ENCODE measurements at places on chromosomes 11 and 22.

GRCh38 chr22:44776605-44777363 lies 24.4 kb downstream of the ARHGAP8 start:
- no peak for DNase-seq

- no peak for DNase-seq
Measured at GRCh38 chr11:130600139-130600538, 151.7 kb downstream of the ADAMTS15 start.

DNA sequence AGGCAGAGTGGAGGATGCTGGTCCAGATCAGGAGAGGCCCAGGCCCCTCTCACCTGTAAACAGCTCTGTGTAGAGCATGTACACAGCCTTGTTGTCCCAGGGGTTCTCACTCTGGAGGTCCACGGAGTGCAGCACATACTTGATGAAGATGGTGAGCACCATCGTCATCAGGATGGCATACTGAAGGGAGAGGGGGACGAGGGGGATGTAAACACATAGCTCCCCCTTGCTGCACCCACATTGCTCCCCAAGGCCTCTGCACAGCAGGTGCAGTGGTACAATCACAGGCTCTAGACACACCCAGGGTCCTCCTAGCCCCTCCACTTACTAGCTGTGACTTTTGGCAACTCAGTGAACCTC lies 2.9 kb downstream of the SYVN1 start:
- DNase-seq: no peak

DNA sequence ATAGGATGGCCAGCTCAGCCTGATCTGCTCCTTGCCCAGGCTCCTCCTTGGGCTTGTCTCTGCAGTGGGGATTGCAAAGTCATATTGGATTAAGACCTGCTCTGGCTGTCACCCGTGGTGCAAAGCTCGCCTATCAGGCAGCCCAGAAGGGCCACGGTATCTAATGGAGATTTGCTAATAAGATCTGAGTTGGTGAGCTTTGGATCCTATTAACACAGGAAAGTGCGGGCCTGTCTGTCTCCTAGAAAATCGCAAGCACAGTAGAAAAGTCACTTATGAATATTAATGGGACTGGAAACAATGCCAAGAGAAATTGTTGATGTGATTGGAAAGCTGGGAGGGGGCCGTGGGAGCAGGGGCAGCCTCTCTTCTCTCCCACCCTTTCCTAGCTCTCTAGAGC lies 72.8 kb downstream of the CHST1 start:
- DNase-seq: no peak

- no peak for DNase-seq
Measured at GRCh38 chr22:49771266-49772065, 56.2 kb downstream of the BRD1 start.

GRCh38 chr11:67007126-67007525 lies 15.8 kb upstream of the SYT12 start:
- DNase-seq: no peak

GRCh38 chr22:44913198-44913983 lies 96.4 kb downstream of the PHF21B start:
- no peak for DNase-seq

- DNase-seq: no peak
Measured at GRCh38 chr22:38021206-38021605, 36.0 kb upstream of the PICK1 start.

- DNase-seq: peak; percentile 17
Measured at GRCh38 chr22:43923191-43923590, 414 bp upstream of the PNPLA3 start.

DNA sequence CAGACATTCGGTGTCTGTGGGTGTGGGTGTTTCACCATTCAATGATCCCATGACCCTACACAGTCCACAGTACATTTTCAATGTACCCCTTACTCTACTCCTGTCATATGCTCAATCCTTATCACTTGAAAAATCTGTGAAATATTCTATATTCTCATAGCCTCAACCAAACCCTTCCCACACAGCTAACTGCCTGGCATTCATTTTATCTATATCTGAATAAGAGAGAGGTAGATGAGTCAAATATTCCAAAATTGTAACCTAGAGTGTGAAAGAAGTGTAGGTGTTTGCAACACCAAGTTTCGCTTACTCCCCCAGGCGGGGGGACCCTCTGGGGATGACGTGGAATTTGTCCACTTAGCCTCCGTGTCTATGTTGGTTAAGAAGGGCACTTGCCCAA lies 354.8 kb downstream of the ETS1 start:
- peak; percentile 81 for DNase-seq

- no peak for DNase-seq
Measured at GRCh38 chr11:77361184-77361583, 59.7 kb upstream of the GDPD4 start.

GRCh38 chr11:111823131-111823530 lies 48.2 kb downstream of the ALG9 start:
- no peak for DNase-seq

GRCh38 chr22:50576806-50577696 lies 1.2 kb downstream of the CPT1B start:
- DNase-seq: no peak

DNA sequence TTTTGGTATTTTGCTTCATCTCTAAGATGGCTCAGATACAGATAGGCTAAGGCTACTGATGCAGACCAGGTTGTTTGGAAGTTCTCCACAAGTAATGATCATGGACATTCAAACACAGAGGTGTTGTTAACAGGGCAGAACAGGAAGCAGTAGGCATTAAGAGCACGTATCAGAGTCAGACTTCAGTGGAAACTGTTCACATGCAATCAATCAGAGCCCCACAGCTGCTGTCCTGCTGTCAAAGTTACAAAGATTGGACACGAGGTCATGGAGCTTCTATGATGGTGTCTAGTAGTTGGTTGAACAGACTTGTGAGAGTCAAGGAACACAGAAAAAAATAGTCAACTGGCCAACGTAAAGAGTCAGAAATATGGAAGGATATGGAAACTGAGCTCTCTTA lies 19.8 kb downstream of the OR10D3 start:
- no peak for DNase-seq

DNA sequence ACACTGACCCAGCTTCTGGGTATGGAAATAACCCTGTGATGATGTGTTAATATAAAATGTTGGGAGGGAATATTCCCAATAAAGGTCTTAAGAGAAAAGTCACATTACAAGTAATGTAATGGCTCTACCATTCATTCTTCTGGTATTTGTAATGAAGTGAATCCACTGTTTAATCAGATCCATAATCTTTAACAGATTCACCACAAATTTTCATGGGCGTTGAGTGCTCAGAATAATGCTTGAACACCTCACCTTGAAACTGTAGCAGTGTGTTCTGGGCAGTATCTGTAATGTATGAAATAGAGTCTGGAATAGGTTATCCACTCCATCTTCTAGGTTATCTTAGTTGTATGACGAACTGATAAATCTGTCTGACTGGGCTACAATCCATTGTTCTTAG lies 26.6 kb upstream of the CRTAM start:
- no peak for DNase-seq

GRCh38 chr11:104898685-104899013 lies 389 bp upstream of the CASP12 start:
- DNase-seq: no peak

DNA sequence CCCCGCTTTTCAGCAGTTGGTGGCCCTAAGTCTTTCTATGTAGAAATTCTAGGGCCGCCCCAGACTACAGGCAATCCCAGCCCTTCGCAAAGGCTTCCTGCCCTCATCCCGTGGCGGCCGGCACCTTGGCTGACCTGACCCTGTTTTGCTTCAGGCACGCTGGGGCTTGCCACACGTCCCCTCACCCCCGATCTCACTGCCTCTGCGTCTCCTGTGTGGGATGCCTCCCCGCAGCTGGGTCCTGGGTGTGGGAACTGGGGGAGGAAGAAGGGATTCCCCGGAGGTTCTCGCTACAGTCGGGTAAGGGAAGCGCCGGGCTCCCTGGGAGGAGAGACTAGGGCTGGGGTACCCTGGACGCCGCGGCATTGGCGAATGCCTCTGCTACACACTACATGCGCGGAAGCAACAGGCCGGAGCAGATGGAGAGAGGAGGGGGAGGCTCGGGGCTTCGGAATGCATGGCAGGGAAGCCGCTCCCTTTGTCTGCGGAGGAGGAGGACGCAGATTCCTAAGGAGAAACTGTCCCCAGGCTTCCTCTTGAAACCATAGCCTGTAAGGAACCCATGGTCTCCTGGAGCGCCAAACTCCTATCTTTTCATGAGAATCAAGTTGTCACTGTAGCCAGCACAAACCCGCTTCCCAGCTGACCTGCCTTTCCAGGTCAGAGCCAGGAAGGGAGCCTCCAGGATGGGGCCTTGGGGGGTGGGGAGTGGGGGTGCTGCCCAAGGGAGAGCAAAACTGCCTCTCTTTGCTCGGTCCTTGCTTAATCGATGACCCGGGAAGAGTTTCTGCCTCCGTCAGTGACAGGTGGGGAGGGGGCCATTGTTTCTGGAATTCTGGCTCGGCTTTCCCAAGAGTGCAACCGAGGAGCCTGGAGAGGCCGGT lies 1.4 kb downstream of the DTX4 start:
- DNase-seq: peak; percentile 21

Measured in activated CD4-positive, alpha-beta T cell treated with anti-CD3 and anti-CD28 coated beads for 36 hours (primary cell).